Mesendoderm (in vitro differentiated cells): ENCODE measurements at places on chromosomes 5 and 9.

GRCh38 chr5:158513490-158514318 is 586.0 kb downstream of the EBF1 start:
- DNase-seq, result no peak

DNA sequence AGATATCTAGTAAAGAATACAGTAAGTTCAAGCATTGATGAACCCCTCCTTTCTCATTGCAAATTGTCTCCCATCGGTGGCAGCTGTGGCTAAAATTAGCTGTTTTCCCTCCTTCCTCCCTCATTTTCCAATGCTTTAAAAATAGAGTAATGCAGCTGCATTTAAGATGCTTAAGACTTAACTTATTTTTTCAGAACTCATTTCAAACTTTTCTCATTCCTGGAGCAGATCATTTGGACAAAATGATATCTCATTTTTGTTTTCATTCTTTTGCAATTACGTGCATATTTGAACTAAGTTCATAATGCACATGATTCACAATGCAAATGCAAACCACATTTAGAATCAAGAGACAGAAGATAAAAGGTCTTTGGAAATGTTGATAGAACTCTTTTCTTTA is 14.6 kb downstream of the HSPB3 start:
- DNase-seq, result no peak

- no peak for DNase-seq
These were observed 48.4 kb upstream of the ISOC1 start for GRCh38 chr5:129046151-129046550.

DNA sequence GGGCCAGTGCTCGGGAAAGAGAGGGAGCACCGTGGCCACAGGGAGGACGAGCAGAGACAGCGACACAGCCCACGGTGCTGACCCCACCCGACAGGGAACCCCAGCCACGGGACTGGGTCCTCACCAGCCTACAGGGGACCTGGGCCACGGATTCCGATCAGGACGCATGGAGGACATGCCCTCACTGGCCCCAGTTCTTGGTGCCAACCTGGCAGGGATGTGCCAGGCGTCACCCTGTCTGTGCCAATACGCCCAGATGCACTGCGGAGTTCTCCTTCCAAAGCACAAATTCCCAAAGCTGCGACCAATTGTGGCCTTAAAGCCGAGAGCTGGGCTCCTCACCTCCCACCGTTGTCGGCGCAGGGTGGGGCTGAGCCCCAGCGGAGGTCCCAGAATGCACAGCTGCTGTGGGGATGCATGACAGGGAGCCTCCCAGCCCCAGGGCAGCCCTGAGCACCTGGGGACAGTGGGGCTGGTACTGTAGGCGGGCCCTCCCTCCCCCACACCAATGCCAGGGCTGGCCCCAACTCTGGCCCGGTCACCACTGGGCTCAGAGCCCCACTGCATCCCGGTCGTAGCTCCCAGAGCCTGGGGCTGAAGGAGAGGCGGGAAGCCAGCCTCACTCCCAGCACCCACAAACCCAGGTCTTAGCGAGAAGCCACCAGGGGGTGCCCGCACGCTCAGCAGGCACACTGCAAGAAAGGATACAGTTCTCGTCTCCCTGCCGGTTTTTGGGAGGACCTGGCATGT is 44.2 kb downstream of the NKD2 start:
- no peak for DNase-seq

DNA sequence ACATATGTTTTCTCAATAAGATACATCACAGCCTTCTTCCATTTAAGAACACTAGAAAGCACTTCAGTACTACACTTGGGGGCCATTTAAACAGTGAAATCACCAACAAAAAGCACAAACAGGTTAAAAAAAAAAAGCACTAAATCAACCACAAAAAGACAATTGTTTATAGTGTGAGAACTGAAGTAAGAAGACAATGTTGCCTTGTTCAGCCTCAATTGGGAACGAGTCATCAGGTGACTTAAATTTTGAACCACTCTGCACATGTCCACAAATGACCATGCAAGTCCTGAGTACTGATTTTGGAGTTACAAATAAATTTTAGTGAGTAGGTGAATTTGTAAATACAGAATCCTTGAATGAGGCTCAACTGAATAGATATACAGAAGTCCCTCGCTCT is 37.2 kb upstream of the HNRNPA0 start:
- DNase-seq, result no peak

- no peak for DNase-seq
These were observed 12.1 kb upstream of the ORM1 start for GRCh38 chr9:114310471-114311450.

DNA sequence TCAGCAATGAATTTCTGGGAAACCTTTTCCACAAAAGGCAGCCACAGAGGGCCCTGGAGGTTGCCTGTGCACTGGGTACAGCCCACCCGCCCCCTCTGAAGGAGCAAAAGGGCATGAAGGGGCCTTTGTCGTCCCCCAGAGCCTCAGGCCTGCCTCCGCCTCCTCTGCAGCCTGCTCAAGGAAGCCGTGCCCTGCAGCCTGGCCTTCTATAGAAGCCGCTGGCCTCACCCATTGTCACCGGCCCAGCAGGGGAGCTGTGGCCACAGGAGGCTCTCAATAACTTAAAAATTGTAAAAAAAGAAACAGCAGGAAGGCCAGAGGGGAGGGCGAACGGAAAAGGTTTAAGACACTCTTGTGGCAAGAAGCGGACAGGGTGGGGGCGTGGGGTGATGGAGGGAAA is 213.3 kb downstream of the IRX2 start:
- DNase-seq, result peak; percentile 44

- no peak for DNase-seq
These were observed 36.6 kb downstream of the NLN start for GRCh38 chr5:65758546-65759144.

- no peak for DNase-seq
These were observed 103.2 kb downstream of the MCTP1 start for GRCh38 chr5:95181644-95182043.

DNA sequence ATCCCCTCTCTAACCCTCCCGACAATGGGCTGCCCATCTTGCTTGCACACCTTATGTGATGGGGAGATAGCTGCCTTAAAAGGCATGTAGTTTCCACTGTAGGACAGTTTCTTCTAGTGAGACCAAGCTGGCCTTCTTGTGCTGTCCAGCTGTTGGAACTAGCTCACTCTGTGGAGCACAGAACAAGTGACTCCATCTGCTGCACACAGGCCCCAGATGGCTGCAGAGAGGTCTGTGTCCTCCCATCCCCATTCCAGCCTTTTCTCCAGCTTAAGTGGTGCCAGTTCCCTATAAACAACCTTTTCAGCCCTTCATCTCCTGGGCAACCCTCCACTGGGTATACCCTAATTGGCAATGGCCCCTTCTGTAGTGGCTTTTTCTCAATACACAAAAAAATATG is 18.7 kb upstream of the PSD2 start:
- DNase-seq, result no peak

DNA sequence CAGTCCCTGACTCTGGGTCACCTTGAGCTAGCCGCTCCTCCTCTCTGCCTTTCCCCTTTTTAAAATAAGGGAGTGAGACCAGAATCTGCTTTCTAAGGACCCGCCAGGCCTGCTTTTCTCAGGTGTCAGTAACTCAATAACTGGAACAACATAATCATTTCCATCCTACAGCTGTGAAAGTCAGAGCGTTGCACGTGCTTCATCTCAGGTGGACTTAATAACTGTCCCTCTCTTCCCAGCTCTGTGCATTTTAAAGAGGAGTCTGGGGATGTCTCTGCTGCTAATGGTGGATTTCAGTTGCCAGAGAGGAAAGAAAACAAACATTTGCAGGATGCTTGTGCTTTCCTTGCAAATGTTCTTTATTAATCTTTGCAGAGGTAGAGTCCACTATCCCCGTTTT is 93.7 kb downstream of the PCDH1 start:
- no peak for DNase-seq

- DNase-seq, result no peak
These were observed 235.9 kb downstream of the AP3B1 start for GRCh38 chr5:78058625-78059024.

DNA sequence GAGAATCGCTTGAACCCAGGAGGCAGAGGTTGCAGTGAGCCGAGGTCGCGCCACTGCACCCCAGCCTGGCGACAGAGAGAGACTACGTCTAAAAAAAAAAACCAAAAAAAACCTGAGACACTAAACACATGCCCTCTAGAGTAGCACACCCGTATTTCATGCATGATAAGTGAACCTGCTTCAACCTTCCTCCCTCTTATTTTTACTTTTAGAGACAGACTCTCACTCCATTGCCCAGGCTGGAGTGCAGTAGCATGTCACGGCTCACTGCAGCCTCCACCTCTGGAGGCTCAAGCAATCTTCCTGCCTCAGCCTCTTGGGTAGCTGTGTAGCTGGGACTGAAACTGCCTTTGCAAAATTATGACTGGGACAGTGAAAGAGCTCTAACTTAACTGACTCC is 17.6 kb upstream of the NANS start:
- no peak for DNase-seq

- no peak for DNase-seq
These were observed 77.0 kb downstream of the RAD23B start for GRCh38 chr9:107360098-107360497.

- DNase-seq, result no peak
These were observed 30.6 kb downstream of the PLPP7 start for GRCh38 chr9:131320031-131320685.

GRCh38 chr9:97512966-97513560 is 11.6 kb downstream of the TMOD1 start:
- no peak for DNase-seq

DNA sequence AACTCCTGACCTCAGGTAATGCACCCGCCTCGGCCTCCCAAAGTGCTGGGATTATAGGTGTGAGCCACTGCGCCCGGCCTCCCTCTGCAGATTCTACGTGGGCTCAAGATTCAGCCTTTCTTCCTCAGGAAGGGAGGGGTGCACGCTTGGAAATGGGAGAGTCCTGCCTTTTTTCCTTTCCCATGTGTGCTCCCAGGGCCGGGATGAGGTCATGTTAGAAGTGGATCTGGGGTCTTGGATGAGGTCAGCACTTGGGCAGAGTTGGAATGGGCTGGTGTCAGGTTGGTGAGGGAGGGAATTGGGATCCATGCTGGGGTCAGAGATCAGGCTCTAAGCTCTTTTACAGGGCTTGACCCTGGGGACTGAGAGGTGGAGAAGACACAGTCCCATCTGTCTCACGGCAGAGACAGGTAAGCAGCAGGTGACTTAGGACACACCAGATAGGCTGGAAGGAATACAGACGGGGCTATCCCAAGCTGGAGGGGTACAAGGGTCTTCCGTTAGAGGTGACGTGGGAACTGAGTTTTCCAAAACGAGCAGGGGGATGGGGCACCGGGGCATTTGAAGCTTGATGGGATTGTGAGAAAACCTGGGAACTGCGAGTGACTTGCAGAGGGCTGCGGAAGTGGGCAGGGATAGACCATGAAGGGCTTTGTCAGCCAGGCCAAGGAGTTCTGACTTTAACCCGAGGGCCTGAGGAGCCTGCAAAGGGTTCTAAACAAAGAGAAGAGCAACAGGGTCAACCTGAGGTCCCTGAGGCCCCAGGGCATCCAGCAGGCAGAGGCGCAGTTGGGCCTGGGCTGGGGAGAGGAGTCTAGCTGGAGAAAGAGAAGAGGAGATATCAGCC is 1.8 kb upstream of the AQP7 start:
- no peak for DNase-seq

- DNase-seq, result no peak
These were observed 9.1 kb downstream of the MAN1B1 start for GRCh38 chr9:137095664-137096517.

DNA sequence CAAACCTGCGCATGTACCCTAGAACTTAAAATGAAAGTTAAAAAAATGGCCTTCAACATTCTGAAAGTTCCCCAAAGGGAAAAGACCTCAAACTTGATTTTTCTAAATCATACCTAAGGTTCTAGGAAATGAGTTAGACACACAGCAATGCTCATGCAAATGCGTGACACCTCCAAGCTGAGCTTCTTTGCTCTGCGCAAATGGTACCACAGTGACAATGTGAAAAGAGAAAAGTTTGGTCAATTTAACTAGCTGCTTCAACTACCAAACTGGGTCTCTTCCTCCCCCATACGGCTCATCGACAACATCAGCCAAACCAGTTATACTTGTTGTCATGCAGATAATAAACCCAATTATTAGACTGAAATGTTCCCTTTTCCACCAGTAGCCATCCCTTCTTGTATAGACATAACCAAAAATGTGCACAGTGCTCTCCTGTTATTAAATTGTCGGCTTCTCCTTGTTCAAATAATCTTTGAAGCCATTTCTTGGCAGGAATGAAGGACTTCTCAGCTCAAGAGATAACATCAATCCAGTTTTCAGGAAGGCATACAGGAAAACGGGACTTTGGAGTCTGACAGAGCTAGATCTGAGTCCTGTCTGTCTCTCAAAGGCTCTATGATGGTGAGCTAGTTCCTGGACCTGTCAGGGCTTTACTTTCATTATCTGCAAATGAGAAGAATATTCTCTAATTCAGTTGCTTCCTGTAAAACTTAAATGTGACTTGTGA is 185.6 kb upstream of the NR3C1 start:
- DNase-seq, result no peak

DNA sequence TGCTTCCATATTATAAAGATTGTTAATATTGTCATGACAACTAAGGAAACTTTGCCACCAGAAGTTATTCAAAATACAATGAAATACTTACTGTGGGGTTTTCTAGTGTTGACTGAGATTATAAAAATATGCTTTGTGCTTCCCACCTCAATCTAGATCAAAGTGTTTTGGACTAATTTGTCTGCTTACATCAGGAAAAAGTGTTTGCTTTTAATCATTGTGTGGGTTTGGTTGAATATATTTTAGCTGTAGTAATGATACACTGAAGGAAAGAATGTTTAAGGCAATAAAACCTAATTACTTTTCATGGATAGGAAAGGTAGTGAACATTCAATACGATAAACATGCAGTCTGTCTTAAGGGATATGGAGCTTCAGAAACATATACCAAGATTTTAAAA is 29.8 kb upstream of the MAN2A1 start:
- no peak for DNase-seq

DNA sequence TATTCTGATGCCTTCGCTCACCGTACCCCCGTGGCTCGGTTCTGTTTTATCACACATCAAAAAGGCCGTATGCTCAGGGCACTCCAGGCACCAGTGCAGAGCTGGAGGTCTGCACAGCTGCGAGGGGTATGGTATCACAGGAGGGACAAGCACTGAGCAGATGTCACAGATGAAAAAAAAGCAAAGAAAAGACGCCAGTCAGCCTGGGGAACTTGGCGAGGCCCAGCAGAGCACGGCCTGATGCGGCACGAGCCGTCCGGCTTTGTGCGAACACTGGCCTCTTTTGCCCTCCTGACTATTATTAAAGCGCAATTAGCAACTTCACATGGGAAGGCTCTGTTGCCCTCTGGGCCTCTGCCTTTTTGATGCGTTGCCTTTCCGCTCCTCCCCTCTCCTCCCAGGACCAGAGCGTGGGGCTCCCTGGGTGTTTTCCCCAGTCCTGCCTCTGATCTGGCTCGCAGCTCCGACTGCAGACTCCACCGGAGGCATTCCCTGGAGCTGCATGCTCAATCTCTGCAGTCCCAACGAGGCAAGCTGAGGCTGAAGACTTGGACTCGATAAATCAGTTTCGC is 44.4 kb downstream of the AK8 start:
- DNase-seq, result no peak
